COR-L47 (cell line): ENCODE measurements at places on chromosomes 2 and 18.

DNA sequence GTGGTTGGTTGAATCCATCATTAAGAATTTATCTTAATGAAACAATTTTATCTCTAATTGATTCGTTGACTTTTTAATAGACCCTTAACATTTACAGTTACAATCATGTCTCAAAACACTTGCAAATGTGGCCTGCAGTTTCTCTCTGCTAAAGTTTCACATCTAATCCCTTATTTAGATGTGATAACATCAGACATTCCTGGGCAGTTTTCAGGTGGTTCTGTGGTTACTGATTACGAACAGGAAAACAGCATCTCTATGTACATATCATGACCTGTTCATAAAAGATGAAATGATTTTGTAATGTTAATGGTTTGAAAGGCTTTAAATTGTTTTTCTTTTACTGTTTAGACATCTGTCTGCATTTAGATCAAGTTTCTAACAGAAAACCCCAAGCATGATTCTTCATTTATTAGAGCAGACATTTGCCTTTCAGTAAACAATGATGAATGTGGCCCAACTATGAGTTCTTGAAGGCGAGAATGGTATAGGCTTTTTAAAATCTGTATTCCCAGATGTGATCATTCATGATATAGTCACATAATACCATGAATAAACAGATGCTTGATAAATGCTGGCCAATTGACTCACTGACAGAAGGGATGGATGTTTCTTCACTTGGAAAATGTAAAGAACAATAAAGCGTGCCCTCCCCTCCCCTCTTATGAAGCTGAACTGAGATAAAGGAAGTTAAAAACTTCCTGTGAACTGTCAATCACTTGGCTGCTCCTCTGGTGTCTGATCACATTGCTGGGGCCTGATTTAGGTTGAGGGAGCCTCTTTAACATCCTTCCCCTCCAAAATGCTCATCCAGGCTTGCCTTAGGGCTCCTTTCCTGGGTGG lies 3.5 kb downstream of the CAPN14 start:
- no peak for DNase-seq

GRCh38 chr2:104049438-104049837 lies 804.5 kb upstream of the POU3F3 start:
- DNase-seq, result no peak

- DNase-seq, result no peak
Measured at GRCh38 chr2:234412726-234413125, 84.2 kb downstream of the ARL4C start.

GRCh38 chr2:113124181-113124961 lies 3.0 kb upstream of the IL1RN start:
- no peak for DNase-seq

DNA sequence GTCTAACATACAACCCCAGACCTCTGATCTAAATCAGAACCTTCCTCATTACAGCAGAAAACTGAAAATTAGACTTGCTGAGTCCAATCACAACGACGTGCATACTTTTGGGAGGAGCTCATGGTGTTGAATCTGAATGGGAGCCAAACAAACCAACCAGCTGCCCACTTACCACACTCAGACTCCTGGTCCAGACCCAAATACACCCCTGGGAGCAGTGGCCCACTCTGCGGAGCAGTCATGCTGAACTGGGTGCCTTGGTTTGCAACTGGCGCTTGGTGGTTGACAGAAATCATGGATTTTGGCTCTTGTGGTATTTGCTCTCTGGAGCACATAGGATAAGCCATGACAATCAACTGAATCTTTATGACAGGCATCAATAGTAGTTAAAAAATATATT lies 253.6 kb upstream of the TNP1 start:
- DNase-seq, result no peak

DNA sequence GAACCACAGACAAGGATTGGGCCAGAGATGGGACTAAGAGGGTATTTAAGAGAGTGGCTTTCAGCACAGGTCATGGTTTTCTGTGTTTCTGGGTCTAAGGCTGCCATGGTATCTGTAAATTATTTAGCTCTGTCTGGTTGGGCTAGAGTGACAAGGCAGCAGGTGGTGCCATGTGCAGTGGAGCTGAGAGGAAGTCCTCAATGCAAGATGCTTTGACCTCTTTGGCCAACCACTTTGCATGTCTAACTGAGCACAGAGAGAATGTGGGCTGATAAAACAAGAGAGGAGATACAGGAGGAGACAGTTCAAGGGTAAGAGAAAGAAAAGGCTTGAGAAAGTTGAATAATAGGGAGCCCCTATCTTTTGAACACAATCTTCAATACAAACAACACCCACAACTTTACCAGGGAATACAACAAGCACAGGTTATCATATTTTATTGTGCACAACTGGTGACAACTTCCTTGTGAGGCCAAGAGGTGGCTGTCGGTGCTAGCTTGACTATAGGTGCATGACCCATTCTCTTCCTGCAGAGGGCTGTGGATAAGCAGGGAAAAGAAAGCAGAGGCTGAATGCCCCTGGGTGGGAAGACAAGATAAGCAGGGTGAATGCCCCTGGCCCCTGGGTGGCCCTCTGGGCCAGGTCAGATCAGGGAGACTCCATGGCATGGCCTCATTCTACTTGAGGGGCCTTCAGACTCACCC lies 12.3 kb downstream of the FLACC1 start:
- no peak for DNase-seq

- no peak for DNase-seq
Measured at GRCh38 chr2:127535918-127536317, 435 bp downstream of the MYO7B start.

GRCh38 chr2:174004905-174005605 lies 39.9 kb upstream of the SP3 start:
- DNase-seq, result no peak

- DNase-seq, result no peak
Measured at GRCh38 chr2:164975891-164976290, 20.6 kb upstream of the SLC38A11 start.

DNA sequence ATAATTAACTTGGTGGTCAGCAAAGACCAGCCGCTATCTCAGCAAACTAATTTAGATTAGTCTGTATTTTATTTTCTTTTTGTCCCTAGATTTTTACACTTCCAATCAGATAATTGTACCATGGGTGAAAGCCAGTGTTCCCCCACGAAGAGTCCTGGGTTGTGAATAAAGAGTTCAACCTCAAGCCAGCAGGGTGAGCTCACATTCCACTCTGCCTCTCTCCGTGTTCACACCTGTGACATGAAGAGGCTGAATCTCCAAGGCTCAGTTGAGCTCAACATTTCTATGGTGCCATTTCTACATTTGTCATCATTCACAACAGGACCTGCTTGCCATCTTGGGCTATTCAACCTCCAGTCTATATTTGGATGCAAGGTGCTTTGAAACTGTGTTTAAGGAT lies 771.5 kb downstream of the GALR1 start:
- peak; percentile 4 for DNase-seq

DNA sequence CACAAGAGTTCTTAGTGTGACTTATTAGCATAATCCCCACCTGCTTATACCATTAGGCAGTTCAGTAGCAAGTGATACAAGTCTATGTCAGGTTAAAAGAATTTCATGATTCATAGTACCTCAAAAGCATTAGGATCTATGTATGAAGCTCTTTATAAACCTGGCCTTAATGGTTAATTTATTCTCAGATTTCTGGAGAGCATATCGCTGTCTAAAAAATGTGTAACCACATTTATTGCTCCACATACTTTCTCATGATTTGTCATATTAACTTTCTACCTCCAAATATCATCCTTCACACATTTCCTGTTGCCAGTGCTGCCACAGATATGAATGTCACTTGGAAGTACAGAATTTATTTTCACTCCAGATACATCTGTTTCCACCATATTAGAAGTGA lies 332.8 kb upstream of the MAP2 start:
- DNase-seq, result no peak

DNA sequence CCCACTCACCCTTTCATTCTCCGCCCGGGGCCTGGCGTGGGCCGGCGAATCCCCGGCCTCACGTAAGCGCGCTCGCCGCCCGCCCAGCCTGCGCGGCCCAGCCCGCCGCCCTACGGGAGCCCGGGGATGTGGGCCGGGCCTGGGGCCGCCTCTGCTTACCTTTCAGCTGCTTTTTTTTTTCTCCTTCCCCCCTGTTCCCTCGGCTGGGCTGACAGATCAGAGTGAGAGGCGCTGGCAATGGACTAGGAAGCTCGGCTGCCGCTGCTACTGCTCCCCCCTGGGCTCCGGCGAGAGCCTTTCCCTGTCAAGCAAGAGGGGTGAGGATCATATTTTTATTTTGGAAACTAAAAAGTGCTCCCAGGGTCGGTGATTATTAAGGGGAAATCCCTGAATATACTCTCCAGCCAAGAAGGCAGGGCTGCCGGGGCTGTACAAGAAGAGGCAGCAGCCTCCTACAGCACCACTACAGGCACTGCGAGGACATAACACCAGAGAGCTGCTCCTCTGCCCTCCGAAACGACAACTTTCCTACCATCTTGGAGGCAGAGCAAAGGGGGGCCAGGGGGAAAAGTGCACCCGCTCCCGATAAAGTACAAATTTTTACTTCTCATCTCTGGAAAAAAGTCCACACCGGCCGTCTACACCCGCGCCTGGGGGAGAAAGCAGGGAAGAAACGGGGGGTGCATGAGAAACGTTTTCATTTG lies at the start of gene INO80D:
TSS of gene INO80D (minus strand) at position 433 of the 704 bp plus-strand sequence. CDS start 23,158 bp downstream, outside the sequence.
- DNase-seq, result peak; percentile 75

- DNase-seq, result no peak
Measured at GRCh38 chr18:71209944-71210343, 921.1 kb downstream of the SOCS6 start.

- no peak for DNase-seq
Measured at GRCh38 chr18:48597110-48597509, 58.3 kb downstream of the CTIF start.

DNA sequence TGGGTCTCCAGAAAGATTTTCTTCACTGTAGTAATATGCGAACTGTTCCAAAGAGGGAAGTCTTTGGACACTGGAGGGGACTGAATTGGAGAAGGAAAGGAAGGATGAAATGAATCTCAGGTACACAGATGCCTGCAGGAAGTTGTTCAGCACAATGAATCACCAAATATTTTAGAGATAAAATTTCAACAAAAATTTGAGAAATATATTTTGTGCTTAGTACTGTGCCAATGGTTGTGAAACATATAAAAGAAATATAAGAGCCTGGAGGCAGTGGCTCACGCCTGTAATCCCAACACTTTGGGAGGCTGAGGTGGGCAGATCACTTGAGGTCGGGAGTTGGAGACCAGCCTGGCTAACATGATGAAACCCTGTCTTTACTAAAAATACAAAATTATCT lies 3.2 kb downstream of the ELMOD3 start:
- DNase-seq, result no peak

DNA sequence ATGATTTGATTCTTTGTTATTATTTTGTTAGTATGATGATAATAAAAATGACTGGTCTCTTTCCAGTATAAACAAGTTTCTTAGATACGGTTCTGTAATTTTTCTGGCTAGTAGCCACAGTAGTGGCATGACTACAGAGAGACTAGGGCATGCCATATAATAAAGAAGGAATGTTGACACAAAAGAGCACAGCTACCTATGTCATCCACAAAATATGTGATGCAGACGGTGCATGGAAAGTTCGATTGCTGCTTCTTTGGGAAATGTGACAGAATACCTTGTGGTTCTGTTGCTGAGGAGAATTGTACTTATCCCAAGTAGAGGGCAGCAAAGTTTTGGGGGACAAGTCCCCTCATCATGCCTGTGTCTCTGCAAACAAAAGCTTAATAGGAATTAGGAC lies 26.1 kb upstream of the SETBP1 start:
- DNase-seq, result no peak

GRCh38 chr2:102520801-102521200 lies 47.8 kb downstream of the SLC9A4 start:
- DNase-seq, result no peak

DNA sequence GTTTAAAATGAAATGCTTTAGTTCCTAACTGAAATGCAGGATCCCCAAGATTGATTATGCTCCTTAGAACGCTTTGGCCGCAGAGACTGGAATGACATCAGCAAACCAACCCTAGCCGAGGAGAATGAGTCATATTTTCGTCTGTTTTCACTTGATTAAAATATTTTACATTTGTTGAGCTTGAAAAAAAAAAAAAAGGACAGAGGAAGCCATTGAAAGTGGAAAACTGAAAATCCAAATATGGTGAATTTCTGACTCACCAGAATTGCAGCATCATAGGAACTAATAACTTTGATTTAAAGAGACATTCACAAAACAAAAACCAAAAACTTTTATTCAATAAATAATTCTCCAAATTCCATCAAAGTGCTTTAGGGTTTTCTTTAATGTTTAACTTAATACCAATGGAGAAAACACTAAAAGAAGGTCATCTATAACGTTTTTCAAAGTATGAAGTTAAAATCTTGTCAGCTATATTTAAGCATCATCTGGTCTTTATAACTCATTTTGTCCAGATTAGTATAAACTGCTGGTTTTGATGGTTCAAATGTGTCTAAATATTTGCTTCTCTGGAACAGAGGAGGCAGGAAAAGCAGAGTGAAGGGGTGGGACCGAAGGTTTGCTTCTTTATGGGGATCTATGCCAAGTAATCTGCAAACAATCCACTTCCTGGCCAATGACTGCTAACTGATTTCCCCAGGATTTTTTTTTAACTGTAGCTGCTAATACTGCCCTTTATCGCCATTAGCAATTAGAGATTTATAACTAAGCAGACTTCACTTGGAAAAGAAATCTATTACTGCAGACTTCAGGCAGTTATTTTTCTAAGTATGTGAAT lies 30.9 kb upstream of the COL5A2 start:
- no peak for DNase-seq

GRCh38 chr18:59048378-59048777 lies 91.3 kb upstream of the SEC11C start:
- DNase-seq, result no peak

GRCh38 chr2:235126768-235127167 lies 175.0 kb downstream of the SH3BP4 start:
- DNase-seq, result no peak

DNA sequence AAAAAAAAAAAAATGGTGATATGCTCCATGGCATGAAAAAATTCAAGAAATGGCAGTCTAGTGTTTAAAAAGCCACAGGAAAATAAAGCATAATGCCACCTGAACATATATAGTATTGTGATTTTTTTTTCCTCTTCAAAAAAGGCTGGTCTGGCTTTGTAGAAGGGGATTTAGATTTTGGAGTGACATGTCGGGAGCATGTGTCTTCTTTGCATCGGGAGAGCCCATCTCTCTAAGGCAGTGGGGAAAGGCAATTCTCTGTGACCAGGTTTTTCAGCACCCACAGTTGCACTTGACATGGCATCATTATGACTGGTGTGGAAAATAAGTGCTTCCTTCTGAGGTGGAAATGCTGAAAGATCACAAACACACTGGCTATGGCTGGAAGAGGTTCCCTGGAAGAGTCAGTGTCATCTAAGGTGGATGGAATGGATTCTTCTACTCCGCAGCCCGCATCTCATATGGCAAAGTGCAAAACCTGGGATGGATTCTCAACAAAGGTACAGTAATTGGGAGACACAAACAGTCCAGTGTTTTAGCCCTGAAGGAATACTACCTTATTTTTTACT lies 172.5 kb downstream of the AGAP1 start:
- DNase-seq, result peak; percentile 36

GRCh38 chr2:62736899-62737559 lies 31.5 kb downstream of the EHBP1 start:
- no peak for DNase-seq
